Pancreas (tissue), 10 donors: ENCODE measurements at places on chromosomes 6 and 20.

DNA sequence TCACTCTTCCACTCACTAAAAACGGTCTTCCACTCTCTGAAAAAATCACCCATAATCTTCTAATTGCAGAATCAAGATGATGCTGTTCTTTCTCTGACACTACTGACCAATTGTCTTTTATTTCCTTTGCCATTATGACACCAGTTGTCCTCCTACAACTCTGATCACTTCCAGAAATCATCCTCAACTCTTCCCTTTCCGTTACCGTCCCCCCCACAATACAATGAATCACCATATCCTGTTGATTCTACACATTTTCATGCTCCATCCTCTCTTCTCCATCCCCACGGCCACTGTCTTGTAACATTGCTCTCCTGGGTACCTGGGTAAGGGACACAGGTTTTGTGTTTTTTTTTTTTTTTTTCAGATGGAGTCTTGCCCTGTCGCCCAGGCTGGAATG is 2.5 kb upstream of the PPP2R5D start:
- peaks cover 28% of the 10 kb centered on the region for H3K4me1 ChIP-seq
- H3K36me3 ChIP-seq = no peaks in the 10 kb centered on the region
- H3K27ac ChIP-seq = no peak overlapping the region

DNA sequence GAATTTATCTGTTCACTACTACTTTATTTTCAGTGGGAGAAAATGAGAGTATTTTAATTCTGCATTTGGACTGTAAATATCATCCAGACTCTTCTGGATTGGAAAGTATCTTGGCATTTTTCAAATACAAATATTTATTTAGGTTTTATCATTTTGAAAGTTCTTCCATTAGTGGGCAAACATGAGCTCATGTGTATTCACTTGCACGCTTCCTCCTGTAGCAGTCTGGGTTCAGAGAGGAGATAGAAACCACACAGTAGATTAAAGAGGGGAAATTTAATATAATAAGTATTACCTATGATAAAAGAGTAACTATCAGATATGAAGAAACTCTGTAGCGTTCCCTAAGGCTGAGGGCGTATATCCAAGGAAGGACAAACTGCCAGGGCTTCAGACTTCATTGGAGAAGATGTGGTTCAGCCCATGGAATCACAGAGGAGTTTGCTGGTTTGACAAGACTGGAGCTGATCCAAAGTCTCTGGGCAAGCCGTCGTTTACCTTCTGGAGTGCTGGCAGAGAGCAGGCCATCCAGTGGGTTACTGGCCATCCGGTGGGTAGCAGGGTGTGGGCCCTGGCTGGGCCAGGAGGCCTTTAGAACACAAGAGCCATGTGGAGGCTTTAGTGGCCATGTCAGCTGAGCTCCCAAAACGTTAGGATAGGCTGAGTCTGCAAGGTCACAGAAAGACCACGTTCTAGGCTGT is 44.3 kb downstream of the KCNS1 start:
- no peak overlapping the region for H3K27ac ChIP-seq
- H3K4me1 ChIP-seq = no peaks in the 10 kb centered on the region
- no peak for DNase-seq

- no peaks in the 10 kb centered on the region for H3K27me3 ChIP-seq
- DNase-seq = peak; percentile 51
- no peak overlapping the region for H3K27ac ChIP-seq
Observed at GRCh38 chr20:61560361-61560853, 308.3 kb downstream of the CDH4 start.

DNA sequence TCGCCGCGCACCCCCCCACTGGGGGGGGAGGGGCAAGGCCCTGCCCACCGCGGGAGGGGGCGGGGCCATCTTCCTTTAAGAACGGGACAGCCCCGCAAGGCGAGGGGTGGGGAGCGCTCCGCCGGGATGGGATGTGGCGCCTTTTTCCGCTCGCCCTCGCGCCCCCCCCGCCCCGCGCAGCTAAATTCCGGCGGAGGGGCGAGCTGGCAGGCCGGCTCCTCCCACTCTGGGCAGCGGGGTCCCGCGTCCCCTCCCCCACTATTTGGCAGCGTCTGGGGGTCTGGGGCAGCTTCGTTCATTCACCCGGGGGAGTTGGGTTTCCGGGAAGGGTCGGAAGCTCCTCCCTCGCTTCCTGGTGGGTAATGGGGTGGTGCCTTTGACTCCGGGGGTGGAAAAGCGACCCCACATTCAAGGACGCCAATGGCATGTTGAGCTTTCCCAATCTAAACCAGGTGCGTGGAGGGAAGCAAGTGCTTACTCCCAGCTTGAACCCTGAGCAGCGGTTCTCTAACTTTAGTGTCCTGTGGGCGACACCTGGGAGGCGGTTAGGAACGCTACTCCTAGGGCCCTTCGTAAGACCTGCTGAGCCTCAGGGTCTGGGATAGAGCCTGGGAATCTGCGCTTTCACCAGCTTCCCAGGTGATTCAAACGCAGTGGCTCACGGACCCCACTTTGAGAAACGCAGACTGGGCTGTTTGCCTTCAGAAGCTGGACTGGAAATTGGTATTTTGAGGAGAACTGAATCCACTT is 927 bp downstream of the ASXL1 start:
- H3K4me1 ChIP-seq = peaks cover 13% of the 10 kb centered on the region
- H3K4me3 ChIP-seq = peak overlapping the region; percentile 94
- no peaks in the 10 kb centered on the region for H3K36me3 ChIP-seq
- DNase-seq = peak; percentile 76
- H3K27ac ChIP-seq = peak overlapping the region; percentile 97
- H3K27me3 ChIP-seq = no peaks in the 10 kb centered on the region

DNA sequence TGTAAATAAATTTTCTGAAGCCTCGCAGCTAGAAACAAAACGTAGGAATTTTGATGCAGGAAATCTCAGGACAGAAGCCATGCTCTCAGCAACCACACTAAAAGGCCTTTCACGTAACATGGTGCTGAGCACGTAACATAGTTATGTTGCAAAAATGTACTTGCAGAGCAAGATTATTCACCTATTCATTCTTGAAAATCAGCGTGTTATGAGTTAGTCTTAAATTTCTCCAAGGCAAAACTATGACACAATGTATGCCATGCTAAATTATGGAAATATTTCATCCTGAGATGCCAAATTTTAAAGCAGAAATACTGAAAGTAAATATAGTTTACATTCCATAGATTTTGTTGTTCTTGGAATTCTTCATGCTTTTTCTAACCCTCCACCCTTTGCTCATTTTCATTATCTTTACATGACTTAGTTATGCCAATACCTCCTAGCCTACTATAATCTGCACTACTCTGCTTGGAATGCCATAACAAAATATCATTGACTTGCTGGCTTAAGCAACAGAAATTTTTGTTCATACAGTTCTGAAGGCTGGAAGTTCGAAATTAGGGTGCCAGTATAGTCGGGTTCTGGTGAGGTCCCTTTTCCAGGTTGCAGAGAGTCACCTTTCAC is 179.8 kb upstream of the BMP5 start:
- no peak overlapping the region for H3K4me3 ChIP-seq
- DNase-seq = no peak
- H3K36me3 ChIP-seq = no peaks in the 10 kb centered on the region
- no peaks in the 10 kb centered on the region for H3K27me3 ChIP-seq
- no peaks in the 10 kb centered on the region for H3K4me1 ChIP-seq

- no peak overlapping the region for H3K4me3 ChIP-seq
- no peaks in the 10 kb centered on the region for H3K27me3 ChIP-seq
- H3K36me3 ChIP-seq = no peaks in the 10 kb centered on the region
- no peaks in the 10 kb centered on the region for H3K4me1 ChIP-seq
- peak; percentile 63 for DNase-seq
Observed at GRCh38 chr6:88982720-88983119, 19.3 kb upstream of the RNGTT start.

DNA sequence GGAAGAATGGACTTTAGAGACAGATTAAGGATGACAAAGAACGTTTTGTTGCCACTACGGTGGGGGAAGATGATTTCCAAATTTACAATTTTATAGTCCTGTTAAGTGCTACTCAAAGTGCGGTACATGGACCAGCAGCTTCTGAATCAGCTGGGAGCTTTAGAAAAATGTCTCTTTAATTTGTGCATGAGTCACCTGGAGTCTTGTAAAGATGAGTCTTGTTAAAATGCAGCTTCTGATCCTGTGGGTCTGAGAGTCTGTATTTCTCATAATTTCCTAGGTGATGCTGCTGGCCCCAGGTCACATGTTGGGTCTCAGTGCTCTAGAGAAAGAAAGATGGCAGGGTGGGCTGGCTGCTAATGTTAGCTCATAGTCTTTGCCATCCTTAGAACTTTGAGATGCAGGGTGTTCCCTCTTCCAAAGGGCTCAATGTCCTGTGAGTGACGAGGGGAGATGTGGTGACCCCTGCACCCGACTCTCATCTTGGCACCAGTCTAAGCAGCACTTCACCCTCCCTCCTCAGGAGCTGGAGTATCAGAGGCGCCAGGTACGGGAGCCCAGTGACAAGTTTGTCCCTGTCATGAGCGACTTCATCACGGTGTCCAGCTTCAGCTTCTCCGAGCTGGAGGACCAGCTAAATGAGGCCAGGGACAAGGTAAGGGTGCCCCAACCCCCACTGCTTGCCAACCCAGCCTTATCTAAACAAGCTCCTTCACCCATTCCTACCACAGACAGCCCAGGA is 34.5 kb downstream of the MOCS1 start:
- no peaks in the 10 kb centered on the region for H3K36me3 ChIP-seq
- H3K4me1 ChIP-seq = no peaks in the 10 kb centered on the region
- DNase-seq = no peak
- H3K4me3 ChIP-seq = no peak overlapping the region
- no peaks in the 10 kb centered on the region for H3K27me3 ChIP-seq

GRCh38 chr6:55980627-55981211 is 105.3 kb upstream of the BMP5 start:
- H3K27me3 ChIP-seq = no peaks in the 10 kb centered on the region
- H3K27ac ChIP-seq = no peak overlapping the region
- DNase-seq = no peak
- H3K4me3 ChIP-seq = no peak overlapping the region
- no peaks in the 10 kb centered on the region for H3K4me1 ChIP-seq
- no peaks in the 10 kb centered on the region for H3K36me3 ChIP-seq

GRCh38 chr20:37789408-37789807 is 95.6 kb downstream of the CTNNBL1 start:
- no peak for DNase-seq
- H3K4me1 ChIP-seq = no peaks in the 10 kb centered on the region
- H3K27me3 ChIP-seq = no peaks in the 10 kb centered on the region
- no peaks in the 10 kb centered on the region for H3K36me3 ChIP-seq
- no peak overlapping the region for H3K4me3 ChIP-seq
- no peak overlapping the region for H3K27ac ChIP-seq

- no peak overlapping the region for H3K27ac ChIP-seq
- no peak for DNase-seq
- H3K27me3 ChIP-seq = no peaks in the 10 kb centered on the region
- H3K36me3 ChIP-seq = peaks cover 15% of the 10 kb centered on the region
- no peak overlapping the region for H3K4me3 ChIP-seq
Observed at GRCh38 chr20:24978513-24978912, 14.0 kb downstream of the APMAP start.

GRCh38 chr6:16488813-16489212 is 250.4 kb downstream of the GMPR start:
- no peak for DNase-seq
- no peaks in the 10 kb centered on the region for H3K27me3 ChIP-seq
- H3K4me1 ChIP-seq = no peaks in the 10 kb centered on the region
- no peak overlapping the region for H3K4me3 ChIP-seq
- H3K27ac ChIP-seq = no peak overlapping the region

DNA sequence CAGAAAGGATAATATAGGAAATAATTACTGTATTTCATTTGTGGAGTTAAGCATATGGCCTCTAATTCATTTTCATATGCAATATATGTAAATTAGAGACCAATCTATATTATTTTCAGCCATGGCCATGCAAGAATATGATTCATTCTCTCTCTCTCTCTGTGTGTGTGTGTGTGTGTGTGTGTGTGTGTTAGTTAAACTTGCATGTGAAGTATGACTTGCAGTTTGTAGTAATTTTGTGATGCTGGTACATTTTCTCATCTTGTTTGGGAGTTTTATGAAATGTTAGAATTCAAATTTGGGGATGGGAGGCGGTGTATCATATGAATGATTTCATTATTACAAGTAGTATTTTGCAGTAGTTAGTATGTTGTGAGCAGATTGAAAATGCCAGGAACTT is 74.8 kb downstream of the JARID2 start:
- no peaks in the 10 kb centered on the region for H3K27me3 ChIP-seq
- H3K4me3 ChIP-seq = no peak overlapping the region
- H3K4me1 ChIP-seq = peaks cover 5% of the 10 kb centered on the region
- H3K27ac ChIP-seq = no peak overlapping the region
- no peak for DNase-seq
- H3K36me3 ChIP-seq = no peaks in the 10 kb centered on the region

DNA sequence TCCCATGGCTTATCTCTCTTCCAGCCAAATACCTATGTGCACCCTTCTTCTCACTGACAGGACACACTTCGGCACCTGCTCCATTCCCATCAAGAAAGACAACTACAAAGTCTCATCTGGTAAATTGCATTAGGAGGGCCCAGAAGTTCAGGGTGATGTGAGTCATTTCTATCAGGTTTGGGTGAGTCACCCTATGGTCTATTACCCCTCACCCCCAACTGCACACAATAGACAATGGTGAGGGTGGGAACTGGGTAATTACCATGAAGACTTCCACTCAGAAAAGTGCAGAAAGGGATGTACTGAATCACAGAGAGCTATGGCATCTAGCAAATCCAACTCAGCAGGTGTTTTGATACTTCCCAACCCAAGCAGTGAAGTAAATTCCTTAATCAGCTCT is 54.8 kb downstream of the OPN5 start:
- H3K27me3 ChIP-seq = no peaks in the 10 kb centered on the region
- no peaks in the 10 kb centered on the region for H3K36me3 ChIP-seq
- no peak for DNase-seq
- no peaks in the 10 kb centered on the region for H3K4me1 ChIP-seq
- H3K4me3 ChIP-seq = no peak overlapping the region

GRCh38 chr6:27891320-27891875 is 20.8 kb downstream of the OR2B2 start:
- no peak overlapping the region for H3K27ac ChIP-seq
- no peaks in the 10 kb centered on the region for H3K27me3 ChIP-seq
- no peak overlapping the region for H3K4me3 ChIP-seq
- DNase-seq = no peak
- no peaks in the 10 kb centered on the region for H3K4me1 ChIP-seq

- no peaks in the 10 kb centered on the region for H3K27me3 ChIP-seq
- H3K4me3 ChIP-seq = no peak overlapping the region
- no peaks in the 10 kb centered on the region for H3K4me1 ChIP-seq
- no peaks in the 10 kb centered on the region for H3K36me3 ChIP-seq
Observed at GRCh38 chr6:155067956-155068615, 73.0 kb downstream of the TIAM2 start.

- H3K27me3 ChIP-seq = no peaks in the 10 kb centered on the region
- no peaks in the 10 kb centered on the region for H3K36me3 ChIP-seq
- H3K27ac ChIP-seq = no peak overlapping the region
- no peak overlapping the region for H3K4me3 ChIP-seq
- no peaks in the 10 kb centered on the region for H3K4me1 ChIP-seq
Observed at GRCh38 chr6:123629258-123629941, 7.3 kb downstream of the TRDN start.
